ENCODE measurements at places on chromosomes 12 and 14.

GRCh38 chr14:100333311-100333710 lies 10.2 kb downstream of the SLC25A47 start:
- H3K36me3 ChIP-seq, result peaks cover 62% of the 10 kb centered on the region
- no peak for DNase-seq
- H3K4me3 ChIP-seq, result no peak overlapping the region
- H3K27ac ChIP-seq, result no peak overlapping the region
- H3K27me3 ChIP-seq, result no peaks in the 10 kb centered on the region

DNA sequence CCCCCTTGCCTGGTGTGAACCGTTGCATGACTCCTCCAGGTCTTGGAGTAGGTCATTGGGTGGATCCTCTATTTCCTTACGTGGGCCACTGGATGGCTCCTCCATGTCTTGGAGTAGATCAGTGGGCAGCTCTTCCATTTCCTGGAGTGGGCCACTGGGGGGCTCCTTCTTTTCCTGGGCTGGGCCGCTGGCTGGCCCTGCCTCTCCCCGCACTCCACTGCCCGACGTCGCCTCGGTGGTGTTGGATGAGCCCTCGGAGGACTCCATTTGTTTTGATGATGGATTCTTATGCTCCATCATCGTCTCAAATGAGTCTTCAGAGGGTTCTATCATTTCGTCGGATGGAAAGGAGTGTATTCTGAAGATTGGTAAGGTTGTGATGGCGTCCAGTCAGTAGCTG lies 19.1 kb downstream of the RTL1 start:
- H3K27ac ChIP-seq, result no peak overlapping the region
- no peak overlapping the region for H3K4me3 ChIP-seq
- DNase-seq, result no peak
- no peaks in the 10 kb centered on the region for H3K27me3 ChIP-seq

GRCh38 chr14:45028107-45028626 lies 55.7 kb upstream of the PRPF39 start:
- no peak for DNase-seq
- H3K4me3 ChIP-seq, result no peak overlapping the region
- H3K36me3 ChIP-seq, result peaks cover 19% of the 10 kb centered on the region

DNA sequence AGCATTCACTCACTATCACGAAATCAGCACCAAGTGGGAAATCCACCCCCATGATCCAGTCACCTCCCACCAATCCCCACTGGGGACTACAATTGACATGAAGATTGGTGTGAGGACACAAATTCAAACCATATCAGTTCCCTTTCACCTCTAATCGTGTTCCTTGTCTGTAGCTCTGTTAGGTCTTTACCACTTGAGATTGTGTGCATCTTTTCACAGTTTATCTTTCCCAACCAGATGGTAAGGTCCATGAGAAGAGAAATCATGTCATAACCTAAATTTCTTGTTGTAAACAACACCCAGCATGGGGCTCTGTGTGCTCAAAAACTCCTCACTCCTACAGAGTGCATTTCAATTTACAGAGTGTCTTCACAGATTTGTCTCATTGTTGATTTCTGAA lies 27.1 kb upstream of the PCED1B start:
- H3K4me3 ChIP-seq, result no peak overlapping the region
- no peaks in the 10 kb centered on the region for H3K4me1 ChIP-seq
- no peaks in the 10 kb centered on the region for H3K36me3 ChIP-seq
- H3K27ac ChIP-seq, result no peak overlapping the region

GRCh38 chr12:3632256-3632655 lies 120.7 kb downstream of the CRACR2A start:
- no peak for DNase-seq
- H3K4me3 ChIP-seq, result no peak overlapping the region
- no peaks in the 10 kb centered on the region for H3K27me3 ChIP-seq
- no peaks in the 10 kb centered on the region for H3K36me3 ChIP-seq
- H3K4me1 ChIP-seq, result peaks cover 11% of the 10 kb centered on the region

DNA sequence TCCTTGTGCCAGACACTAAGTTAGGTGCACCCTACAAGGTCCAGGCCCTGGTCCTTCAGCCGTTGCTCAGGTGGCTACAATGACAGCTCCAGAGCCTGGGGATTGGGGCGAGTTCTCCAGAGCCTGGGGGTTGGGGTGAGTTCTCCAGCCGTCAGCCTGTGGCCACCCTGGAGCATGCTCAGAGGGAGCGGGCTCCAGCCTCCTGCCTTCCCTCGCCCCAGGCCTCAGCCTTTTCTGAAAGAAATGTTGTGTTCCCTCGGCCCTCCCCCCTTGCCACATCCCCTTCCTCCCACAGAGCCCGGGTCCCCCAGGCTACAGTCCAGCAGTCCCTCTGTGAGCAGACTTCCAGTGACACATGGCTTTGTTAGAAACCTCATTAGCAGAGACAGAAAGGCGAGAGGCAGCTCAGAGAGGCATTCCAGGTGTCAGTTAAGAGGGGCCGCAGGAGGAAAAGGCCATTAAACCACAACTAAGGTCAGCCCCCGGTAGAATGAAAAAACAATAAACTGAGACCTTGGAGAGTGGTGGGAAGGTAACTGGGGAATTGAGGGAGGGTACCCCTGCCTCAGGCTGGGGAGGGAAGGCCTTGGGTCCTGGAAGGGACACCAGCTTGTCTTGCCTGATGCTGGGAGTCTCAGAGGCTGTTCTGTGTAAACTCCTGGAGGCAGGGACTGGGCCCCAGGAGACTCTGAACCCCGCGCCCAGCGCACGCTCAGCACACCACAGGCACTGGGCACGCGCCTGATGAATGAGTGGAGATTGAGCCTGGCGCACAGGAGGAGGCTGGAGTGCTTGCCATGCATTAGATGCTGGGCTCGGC lies 23.1 kb upstream of the COL2A1 start:
- H3K27me3 ChIP-seq, result peaks cover 7% of the 10 kb centered on the region
- no peak overlapping the region for H3K4me3 ChIP-seq
- H3K4me1 ChIP-seq, result peaks cover 43% of the 10 kb centered on the region
- no peak for DNase-seq
- peak overlapping the region; percentile 70 for H3K27ac ChIP-seq
- no peaks in the 10 kb centered on the region for H3K36me3 ChIP-seq

- H3K27ac ChIP-seq, result no peak overlapping the region
- no peaks in the 10 kb centered on the region for H3K27me3 ChIP-seq
- no peak for DNase-seq
- H3K4me3 ChIP-seq, result no peak overlapping the region
Observed at GRCh38 chr14:100747021-100747586, 20.4 kb downstream of the DLK1 start.

- no peak overlapping the region for H3K27ac ChIP-seq
- H3K36me3 ChIP-seq, result no peaks in the 10 kb centered on the region
- no peak overlapping the region for H3K4me3 ChIP-seq
- no peak for DNase-seq
- H3K4me1 ChIP-seq, result peaks cover 40% of the 10 kb centered on the region
Observed at GRCh38 chr14:100621806-100622205, 34.6 kb upstream of the BEGAIN start.

DNA sequence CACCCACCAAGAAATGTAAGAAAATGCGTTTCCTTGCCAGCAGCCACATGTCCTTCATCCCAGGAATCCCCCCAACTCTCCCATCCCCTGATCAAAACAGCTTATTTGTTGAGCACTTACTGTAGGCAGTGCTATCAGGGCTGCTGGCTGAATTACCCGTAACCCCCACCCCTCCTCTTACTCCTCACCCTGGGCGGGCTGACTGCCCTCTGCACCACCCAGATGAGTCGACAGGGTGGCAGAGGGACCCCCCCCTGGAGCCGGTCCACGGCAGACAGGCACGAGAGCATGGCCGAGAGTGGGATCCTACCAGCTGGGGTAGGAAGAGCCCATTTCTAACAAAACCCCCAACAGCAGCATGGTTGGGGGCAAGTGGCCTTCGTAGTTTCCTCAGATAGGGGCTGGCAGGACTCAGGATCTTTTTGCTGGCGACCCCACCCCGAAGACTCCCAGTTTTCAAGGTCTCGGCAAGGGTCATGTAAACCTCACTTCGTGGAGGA lies 1.1 kb upstream of the RHOF start:
- peak overlapping the region; percentile 85 for H3K27ac ChIP-seq
- peaks cover 88% of the 10 kb centered on the region for H3K4me1 ChIP-seq
- peaks cover 5% of the 10 kb centered on the region for H3K27me3 ChIP-seq
- peaks cover 58% of the 10 kb centered on the region for H3K36me3 ChIP-seq
- DNase-seq, result no peak
- peak overlapping the region; percentile 14 for H3K4me3 ChIP-seq

Data from spinal cord (tissue), 10 donors.